ENCODE measurements at places on chromosomes 3 and 15.

DNA sequence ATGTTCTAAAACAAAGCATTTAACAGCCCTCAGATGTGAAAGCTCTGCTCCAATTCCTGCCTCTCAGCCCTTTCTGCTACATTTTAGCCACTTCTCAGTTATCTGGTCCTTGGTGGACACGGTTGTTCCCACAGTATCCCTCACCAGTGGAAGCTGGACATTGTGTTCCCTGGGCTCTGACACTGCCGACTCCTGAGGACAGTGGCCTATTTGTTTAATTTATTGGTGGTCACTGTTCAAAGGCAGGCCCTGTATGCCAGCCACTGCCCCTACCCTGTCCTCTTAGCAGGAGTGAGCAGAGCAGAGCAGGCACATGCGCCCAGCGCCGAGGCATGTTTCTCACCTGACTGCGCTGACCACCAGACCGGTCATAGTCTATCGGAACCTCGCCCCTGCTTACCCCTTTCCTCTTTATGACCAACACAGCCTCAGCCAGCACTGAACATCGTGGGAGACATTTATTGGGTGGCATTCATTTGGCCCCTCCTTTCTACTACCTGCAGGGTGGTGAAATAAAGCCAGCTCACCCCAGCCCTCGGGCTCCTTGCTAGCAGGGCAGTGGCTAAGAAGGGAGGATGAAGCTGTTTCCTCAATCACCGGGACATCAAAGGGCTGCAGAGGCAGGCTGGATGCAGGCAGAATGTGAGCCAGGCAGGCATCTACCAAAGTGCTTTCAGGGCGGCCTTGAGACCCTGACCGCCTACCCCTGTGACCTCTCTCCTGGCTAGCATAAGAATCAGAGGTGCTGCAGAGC is 54.3 kb upstream of the HACD2 start:
- DNase-seq: no peak

GRCh38 chr15:58182460-58183163 is 44.4 kb downstream of the AQP9 start:
- peak; percentile 7 for DNase-seq

GRCh38 chr15:40330368-40330836 is 6.9 kb downstream of the INAFM2 start:
- DNase-seq: no peak

DNA sequence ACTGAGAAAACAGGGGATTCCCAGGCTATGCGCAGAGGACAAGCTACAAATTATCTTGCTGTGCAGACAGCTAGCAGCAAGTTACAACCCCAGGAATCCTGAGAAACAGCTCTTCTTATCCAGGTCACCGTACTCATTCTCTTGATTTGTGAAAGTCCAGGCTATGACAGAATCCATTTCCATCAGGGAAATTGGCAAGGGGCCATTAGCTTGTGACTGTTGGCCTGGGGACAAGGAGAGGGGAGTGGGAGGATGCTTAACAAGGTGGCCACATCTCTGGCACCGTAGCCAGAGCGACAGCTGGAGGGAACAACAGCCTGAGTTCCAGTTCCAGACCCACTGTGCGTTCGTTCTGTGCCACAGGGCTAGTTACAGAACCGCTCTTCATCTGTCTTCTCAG is 44.9 kb upstream of the PLXNA1 start:
- DNase-seq: no peak

DNA sequence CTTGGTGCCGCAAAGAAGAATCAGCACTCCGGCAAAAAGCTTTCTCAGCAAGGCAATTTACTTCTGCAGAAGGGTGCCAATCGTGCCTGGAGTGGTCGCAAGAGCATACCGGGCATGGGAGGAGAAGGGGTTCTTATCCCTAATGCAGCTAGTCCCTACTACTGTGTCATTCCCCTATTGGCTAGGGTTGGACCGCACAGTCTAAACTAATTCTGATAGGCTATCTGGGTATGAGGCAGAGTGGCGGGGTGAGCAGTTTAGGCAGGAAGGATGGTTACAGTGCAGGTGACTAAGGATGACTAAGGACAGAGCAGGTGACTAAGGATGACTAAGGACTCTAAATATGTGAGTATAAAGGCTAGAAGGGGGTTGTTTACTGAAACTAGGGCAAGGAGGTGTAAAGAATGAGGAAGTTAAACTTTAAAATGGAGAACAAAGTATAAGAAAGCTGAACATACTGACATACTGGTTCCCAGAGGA is 52.9 kb downstream of the PGBD4 start:
- DNase-seq: no peak

DNA sequence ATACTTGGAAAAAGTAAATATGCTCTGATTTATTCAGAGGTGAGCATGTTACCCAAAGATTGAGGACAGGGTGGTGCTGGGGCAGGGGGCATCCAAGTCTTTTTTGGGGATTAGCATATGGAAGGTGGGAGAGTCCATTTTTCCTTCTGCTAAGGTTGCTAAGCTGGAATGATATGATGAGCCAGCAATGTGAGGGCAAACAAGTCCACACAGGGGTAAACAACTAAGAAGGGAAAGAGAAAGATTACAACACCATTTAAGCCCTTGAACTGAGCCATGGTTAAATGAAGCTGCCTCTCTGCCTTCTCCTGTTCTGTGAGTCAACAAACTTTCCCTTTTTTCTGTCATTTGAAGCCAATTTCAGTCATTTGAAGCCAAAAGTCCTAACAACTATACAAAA is 89.0 kb downstream of the RPL22L1 start:
- no peak for DNase-seq

GRCh38 chr15:25635191-25635590 is 196.4 kb upstream of the UBE3A start:
- no peak for DNase-seq

- DNase-seq: no peak
Measured at GRCh38 chr3:117161816-117162215, 452.2 kb downstream of the TUSC7 start.

DNA sequence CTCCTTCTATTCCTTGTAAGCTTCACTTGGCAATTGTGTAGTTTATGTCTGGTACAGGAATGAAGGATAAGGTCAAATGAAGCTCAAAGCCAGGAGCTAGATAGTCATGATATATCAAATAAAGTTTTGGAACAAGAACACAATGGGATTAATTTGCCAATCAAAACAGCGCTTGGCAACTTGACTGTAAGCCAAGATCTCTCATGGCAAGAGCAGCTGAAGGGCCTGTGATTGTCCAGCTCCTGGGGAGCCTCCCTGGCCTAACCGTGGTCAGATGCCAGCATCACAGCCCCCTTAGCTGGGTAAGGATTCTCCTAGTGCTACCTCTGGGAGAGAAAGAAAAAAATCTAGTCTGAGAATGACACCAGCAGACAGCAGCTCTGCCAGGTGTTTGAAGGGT is 97.2 kb downstream of the LIPC start:
- DNase-seq: no peak

- DNase-seq: no peak
Measured at GRCh38 chr15:55250941-55251340, 38.7 kb downstream of the RAB27A start.

GRCh38 chr3:155631323-155632019 is 113.4 kb downstream of the PLCH1 start:
- DNase-seq: no peak

GRCh38 chr3:195441051-195441450 is 1.8 kb downstream of the ACAP2 start:
- no peak for DNase-seq

DNA sequence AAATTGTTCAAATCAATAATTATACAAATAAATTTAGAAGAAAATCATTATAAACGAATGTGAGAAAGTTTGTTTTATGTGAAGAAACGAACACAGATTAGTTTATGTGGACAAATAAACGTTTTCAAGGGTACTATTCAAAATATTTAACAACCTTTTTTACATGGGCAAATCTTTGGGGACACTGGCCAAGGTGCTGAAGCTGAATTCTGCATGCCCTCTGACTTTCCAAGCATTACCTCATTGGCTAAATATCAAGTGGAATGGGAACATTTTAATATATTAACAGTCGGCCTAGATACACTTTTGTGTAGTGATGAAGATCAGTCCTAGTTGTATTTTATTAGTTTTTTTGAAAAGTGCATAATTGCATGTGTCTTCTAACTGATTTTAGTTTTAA is 636.4 kb upstream of the DPPA4 start:
- DNase-seq: no peak

- no peak for DNase-seq
Measured at GRCh38 chr3:148360051-148360450, 337.7 kb upstream of the AGTR1 start.

DNA sequence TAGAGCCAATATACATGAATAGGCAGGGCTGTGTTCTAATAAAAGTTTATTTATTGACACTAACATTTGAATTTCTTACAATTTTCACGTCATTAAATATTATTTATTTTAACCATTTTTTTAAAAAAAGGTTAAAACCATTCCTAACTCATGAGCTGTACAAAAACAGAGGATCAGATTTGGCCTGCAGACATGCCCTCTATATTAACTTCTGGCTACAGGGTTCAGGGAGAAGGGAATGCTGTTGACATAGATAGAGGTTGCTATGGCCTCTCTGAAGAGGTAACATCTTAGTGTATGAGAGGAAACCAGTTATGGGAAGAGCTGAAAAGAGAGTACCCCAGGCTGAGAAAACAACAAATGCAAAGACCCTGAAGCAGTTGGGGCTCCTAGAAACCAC is 19.1 kb upstream of the RAP2B start:
- no peak for DNase-seq

DNA sequence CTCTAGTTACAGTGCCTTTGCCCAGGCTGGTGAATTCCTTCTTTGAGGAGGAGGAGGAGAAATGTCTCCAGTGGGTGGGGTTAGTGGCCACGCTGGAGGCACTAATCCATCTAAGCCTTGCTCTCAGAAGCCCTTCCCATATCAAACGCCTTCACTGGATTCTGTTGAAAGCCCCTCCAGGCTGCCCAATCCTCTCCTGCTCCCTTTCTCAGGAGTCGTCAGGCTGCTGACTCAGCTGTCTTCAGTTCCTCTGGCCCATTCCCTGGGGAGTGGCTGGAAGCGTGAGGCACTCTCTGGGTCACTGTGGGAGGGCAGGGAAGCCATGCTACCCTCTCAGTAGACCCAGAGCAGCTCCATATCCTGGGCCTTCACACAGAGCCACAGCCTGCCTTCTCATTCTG is 2.7 kb downstream of the AP2M1 start:
- no peak for DNase-seq

DNA sequence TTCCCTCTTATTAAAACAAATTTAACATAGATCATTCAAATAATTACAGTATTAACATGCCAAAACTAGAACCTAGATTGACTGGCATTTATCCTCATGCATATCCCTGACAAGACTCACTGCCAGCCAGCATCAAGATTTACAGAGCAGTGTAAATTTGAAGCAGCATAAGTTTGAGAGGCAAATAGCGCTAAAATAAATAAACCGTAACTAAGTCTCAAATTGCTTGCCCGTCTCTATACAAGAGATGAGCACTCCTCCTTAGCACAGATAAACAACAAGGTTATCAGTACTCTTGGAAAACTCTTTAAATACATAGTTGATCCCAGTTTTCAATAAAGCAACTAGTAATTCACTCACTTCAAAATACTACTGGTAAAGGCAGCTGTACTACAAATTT is 29.6 kb downstream of the MSL2 start:
- no peak for DNase-seq

DNA sequence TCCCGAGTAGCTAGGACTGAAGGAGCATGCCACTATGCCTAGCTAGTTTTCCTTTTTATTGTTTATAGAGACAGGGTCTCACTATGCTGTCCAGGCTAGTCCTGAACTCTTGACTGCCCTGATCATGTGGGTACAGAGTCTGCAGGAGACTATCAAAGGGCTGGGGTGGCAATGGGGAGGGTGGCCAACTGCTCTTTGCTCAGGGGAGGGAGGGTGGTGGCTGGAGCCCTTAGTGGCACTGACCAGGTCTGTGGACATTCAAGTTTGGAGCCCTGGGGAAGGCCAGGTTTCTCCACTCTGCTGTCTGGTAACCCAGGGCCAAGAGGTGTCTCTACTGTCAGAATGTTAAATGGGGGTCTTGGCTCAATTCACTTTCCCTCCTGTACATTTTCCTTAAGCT is 122.0 kb downstream of the SEC22A start:
- DNase-seq: no peak

GRCh38 chr15:57572468-57572867 is 19.2 kb upstream of the MYZAP start:
- no peak for DNase-seq

DNA sequence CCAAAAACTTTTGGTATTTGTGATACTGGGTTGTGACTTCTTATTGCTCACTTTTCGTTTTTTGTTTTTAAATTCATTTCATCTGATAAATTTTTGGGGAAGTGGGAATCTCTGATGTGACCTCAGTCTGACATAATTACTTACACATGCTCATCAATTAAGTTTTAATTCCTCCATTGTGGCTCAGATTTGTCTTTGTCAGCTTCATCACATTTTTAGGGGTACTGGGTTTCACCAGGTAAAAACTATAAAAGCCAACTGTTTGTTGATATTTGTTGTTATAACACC is 425.3 kb upstream of the TGFBR2 start:
- no peak for DNase-seq

DNA sequence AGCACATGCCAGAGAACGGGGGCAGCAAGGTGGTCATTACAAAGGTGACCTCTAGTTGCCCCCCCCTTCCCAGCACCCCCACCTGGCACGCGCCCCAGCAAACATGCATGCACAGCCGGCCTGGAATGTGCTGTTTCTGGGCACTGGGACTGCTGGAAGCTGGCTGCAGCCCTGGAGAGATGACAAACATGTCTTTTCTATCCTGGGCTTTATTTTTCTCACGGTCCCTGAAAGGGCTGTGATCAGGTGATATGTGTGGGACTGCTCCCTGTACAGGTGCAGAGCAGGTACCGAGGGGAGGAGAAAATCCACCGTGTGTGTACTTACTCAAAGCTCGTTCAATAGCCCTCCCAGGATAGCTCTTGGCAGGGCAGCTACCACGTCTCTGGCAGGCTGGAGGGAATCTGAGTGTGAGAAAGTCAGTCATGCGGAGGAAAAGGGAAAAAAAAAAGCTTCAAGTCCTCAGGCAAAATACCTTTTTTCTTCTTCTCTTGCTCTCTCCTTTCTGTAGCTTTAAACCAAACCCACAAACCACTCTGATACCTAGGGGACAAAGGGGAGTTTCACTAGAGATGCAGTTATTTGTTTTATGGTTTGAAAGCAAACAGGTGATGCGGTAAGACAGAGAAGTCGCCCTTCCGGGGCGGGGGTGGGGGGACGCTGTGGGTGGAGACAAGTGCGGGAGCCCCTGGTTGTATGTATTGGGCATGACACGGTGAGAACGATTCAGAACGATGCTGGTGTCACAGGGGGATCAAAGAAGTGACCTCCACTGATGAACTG is 5.0 kb upstream of the HES1 start:
- DNase-seq: no peak

GRCh38 chr3:9147215-9147895 is 102.1 kb downstream of the SRGAP3 start:
- DNase-seq: no peak

DNA sequence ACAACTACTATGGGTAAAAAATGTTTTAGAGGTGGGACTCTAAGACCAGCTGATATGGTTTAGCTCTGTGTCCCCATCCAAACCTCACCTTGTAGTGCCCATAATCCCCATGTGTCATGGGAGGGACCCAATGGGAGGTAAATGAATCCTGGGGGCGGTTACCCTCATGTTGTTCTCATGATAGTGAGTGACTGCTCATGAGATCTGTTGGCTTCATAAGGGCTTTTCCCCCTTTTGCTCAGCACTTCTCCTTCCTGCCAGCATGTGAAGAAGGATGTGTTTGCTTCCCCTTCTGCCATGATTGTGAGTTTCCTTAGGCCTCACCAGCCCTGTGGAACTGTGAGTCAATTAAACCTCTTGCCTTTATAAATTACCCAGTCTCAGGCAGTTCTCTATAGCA is 45.7 kb downstream of the FAM98B start:
- no peak for DNase-seq
